ENCODE measurements at places on chromosomes 16 and 17.
A peak's percentile ranks its signal among the peaks of the same experiment; 100 is the strongest.

DNA sequence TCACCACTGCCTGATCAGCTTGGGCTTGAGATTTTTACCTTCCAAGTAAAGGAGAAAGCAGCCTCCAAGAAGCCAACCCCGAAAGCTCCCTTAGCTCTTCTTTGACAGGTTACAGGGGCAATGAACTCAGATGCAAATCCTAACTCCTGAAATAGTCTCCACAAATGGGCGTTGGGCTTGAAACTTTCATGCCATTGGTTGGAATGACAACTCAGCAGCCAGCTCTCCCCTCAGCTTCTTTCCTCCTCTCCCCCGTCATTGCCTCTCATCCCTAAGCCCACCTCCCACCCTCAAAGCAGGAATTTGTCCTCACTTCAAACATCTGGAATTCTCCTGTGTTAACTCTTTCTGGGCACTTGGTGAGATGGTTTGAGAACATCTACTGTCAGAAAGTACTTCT is at the start of gene TAT:
Gene TAT (minus strand): TSS at position 122 of the 400 bp plus-strand sequence. CDS start 677 bp downstream, outside the sequence.
- DNase-seq, result no peak

DNA sequence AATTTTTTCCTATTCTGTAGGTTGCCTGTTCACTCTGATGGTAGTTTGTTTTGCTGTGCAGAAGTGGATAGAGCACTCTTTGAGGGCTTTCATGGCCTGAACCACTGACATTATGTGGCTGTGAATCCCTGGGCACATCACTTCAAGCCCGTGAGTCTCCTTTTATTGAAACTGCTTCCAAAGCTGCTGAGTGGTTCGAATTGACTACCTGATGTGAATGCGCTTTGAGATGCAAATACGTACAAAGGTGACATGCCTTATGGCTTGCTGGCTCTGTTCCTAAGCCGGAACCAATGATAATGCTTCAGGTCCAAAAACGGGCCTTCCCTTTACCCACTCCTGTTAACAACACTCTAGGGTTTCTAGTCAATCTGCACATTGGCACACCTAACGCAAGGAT is 34.3 kb downstream of the ASPA start:
- DNase-seq, result no peak

DNA sequence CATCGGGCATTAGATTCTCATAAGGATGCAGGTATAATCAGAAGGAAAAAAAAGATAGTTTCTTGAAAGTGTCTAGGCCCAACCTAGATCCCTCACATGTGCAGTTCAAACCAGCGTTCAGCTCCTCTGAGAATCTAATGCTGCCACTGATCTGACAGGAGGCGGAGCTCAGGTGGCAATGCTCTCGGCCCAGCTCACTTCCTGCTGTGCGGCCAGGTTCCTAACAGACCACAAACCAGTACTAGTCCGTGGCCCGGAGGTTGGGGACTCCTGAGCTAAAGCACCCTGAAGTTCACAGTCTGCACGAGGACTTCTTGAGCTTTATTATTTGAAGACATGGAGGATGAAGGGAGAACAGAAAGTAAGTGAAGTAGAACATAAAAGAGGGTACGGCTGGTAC is 16.8 kb downstream of the SMCR8 start:
- no peak for DNase-seq

- no peak for DNase-seq
Measured at GRCh38 chr17:73646409-73647300, 2.4 kb upstream of the SDK2 start.

DNA sequence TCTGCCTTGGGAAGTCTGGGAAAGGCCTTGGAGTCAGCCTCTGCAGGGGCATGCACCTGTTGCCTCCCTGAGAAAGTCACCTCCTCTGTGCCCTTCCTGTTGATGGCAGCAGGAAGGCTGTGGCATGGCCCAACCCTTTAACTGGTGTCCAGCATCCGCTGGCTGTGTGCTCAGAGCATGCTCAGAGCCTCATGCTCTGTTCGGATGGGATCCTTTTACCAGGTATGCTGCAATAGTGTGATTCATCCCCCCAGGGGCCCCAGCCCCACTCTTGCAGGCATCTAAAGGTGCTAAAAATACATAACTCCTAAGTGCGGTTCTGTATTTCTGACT is 24.9 kb downstream of the KLHL36 start:
- peak; percentile 50 for DNase-seq

- DNase-seq, result no peak
Measured at GRCh38 chr16:84090211-84090610, 26.5 kb downstream of the MBTPS1 start.

GRCh38 chr17:5000237-5000639 is 2.5 kb downstream of the KIF1C start:
- DNase-seq, result no peak

DNA sequence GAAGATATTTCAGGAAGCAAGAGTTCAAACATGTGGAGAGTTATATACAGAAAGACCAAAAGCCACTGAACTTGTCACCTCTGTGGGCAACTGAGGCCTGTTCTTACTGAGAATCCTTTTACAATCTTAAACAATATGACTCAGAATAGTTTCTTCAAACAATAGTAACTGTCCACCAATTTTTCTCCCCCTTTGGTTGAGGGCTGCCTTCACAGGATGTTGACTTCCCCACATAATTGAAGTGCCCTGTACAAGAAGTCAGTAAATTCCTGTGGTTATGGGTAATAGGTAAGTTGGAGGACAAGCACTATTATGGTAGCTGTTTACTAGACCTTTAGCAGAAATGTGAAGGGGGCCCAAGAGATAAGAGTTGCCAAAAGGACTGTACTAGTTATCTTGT is 215.8 kb downstream of the CDH8 start:
- DNase-seq, result no peak

DNA sequence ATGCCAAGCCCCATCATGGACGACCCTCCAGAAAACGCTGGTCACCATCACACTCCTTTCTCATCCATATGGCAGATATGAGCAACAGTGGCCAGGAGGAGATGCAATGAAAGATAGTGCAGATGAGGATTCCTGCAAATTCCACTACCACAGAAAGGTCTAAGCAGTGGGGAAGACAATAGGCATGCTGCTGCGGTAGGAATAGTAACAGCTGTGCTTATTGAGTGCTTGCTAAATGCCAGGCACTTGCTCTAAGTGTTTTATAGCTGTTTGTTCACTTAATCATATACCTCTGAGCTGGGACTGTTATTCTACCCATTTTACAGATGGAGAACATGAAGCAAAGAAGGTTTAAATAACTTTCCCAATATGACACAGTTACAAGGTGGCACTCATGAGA is 46.6 kb upstream of the AKAP1 start:
- no peak for DNase-seq

DNA sequence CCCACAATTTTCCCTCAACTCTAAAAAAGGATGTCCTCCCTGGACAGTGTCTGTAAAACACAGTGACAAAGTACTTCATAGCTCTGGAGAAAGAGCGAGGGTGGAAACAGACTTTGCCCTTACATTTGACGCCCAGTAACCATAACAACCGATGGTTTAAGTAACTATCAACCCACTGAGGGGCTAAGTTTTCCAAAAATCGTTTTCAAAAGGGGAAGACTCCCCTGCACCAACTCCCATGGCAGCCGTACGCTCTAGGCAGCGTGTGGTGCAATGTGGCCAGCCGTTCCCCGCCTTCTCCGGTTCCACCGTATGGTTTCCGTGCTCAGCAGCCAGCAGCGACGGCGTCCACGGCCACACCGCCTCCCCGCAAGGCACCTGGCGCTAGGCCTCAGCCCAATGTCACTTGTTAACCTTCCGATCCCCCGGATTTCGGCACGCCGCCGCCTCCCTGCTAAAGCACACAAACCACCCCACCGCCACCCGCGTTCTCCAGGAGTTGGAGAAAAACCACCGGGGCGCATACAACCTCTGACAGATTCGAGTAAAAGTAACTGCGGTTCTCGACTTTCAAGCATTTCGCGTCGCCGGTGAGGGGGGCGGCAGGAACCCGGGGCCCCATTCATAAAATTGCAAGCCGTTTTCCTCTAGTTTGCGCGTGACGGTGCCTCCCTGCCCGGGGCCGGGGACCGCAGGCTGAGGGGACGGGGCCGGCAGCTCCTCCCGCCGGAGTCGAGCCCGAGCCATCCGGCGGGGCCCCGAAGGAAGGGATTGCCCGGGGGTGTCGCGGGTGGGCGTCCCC is 661 bp downstream of the TEX2 start:
- DNase-seq, result peak; percentile 90

- DNase-seq, result no peak
Measured at GRCh38 chr17:36144014-36144413, 32.4 kb downstream of the TBC1D3B start.

- no peak for DNase-seq
Measured at GRCh38 chr17:8047769-8048110, 8.9 kb downstream of the ALOX15B start.

DNA sequence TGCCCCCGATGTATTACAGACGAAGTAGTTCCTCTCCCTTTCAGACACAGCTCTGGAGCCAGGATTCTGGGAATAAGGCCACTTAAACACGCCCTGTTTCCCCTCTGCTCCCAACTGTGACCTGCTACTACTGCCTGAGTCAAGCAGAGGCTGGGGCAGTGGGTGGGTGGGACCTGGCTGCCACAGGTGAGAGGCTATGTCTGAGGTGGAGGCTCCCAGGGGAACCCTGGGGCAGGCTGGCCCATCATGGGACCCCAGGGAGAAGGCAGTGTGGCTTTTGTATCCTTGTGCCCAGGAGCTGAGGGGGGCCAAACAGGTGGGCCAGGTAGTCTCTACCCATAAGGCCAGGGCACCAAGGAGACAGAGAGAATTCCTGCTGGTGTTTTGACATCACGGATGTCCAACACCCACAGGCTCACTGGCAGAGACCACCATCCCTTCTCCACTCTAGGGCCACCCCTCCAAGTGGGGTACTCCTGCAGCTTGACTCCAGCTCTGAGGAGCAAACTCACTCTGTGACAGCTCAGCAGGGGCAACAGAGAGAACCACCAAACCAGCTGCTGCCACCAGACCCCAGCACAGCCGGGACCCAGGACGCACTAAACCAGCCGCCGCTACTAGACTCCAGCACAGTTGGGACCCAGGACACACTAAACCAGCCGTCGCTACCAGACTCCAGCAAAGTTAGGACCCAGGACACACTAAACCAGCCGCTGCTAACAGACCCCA is 105.3 kb upstream of the SMURF2 start:
- DNase-seq, result no peak

DNA sequence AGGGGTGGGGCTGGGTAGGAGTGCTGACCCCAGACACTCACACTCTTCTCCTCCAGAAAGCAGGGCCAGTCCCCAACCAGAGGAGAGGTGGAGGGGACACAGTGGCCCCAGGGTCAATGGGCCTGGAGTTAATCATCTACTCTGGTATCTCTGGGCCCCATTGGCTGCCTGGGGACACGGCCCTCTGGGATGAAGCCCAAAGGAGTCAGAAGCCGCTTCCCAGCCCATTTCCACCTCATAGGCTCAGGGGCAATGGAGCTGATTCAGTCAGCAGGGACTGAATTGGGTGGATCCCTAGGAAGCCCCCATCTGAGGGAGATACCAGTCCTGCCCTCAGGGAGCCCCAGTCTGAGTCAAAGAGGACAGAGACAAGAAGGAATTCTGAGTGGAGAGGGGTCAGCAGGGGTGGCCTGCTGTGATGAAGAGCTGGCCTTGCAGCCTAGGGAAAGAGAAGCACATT is 2.9 kb upstream of the NAGS start:
- no peak for DNase-seq

DNA sequence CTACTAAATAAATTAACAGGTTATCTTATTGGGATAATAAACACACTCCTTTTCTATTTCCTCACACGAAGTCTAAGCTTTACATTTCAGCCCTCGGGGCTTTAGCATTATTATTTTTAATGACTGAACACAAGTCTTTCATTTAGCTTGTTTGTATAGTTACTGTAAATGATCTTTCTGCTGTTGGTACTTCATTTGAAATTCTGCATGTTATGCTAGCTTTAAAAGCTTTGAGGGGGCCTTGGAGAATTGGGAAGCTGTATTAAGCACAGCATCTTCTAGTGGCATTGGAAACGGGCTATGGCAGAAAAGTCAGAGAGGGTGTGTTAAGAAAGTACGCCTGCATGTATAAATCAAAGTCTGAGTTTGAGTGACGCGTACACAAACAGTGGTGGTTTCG is 243.7 kb downstream of the FTO start:
- DNase-seq, result no peak

Measured in spleen (tissue), 13 donors.